RWPE1 (cell line): ENCODE measurements at places on chromosomes 16 and 17.

DNA sequence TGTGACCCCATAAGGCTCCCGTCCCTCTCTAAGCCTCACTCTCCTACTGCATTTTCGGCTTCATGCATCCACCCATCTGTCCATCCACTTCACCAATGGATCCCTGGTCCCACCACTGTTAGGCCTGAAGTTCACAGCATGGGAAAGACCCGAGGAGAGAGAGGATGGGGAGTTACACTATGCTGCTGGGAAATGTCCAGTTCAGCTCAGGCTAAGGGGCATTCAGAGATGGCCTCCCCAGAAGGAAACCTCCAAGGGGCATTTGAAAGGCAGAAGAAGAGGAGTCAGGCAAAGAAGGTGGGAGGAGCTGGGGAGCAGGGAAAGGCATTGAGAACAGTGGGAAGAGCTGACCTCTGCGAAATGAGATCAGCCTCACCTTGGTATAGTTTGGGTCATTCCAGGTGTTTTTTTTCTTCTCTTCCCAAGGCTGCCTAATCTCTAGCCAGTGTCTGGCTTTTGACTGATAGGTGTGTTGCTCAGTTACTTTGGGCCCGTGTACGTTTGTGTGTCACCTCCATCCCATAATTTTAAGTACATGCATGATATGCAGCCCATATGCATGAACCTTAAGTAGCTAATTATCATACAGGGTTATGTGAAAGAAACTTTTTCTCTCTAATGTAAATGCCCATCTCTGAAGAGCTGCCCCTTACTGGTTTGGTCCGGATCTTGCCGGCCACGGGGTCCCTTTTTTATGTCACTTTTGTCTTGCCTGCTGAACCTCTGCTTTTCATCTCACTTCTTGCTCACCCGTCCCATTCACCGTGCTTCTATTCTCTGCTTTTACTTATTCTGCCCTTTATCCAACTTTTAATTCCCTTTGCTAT, 11.6 kb upstream of the DRC7 start:
- DNase-seq = no peak

GRCh38 chr16:81816793-81817210, 37.7 kb downstream of the PLCG2 start:
- DNase-seq = no peak

DNA sequence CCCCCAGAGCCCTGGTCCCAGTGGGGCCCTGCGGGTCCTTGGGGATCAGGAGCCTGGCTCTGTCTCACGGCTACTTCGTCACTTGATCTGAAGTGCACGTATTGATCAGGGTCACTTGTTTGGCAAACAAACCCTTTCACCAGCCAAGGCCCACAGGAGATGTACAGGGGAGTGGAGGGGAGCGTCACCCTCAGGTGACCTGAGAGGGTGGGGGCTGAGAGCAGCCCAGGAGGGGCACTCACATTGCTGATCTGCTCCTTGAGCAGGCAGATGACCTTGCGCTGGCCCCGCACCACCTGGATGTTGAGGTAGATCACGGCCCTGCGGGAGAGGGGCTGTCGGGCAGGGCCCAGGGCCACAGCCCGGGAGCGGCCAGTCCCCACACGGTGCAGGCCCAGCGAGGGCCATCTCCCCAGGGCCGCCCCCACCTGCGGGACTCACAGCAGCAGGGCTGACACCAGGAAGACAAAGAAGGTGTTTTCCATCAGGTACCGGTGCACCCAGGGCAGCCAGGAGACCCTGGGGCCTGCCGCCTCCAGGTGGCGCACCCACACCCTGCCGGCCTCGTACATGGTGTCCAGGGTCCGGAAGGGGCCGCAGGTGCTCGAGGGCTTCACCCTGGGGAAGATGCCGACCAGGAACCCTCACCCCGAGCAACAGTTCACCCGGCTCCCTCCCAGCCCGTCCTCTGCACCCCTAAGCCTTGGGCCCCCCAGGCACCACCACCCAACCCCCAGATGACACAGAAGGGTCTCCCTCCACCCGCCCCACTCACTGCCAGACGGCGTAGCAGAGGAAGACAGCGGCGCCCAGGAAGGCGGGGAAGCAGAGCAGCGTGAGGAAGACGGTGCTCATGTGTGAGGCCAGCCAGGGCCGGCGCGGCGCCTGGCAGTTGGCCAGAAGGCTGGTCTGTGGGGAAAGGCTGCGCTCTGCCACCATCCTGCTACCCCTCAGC, 11.3 kb downstream of the TMC6 start:
- DNase-seq = no peak

GRCh38 chr17:81564778-81565177, 12.6 kb upstream of the FAAP100 start:
- no peak for DNase-seq

GRCh38 chr16:49340466-49340865, 33.1 kb upstream of the C16orf78 start:
- no peak for DNase-seq

- DNase-seq = no peak
These were observed 87.8 kb upstream of the CDH5 start for GRCh38 chr16:66278604-66279262.

DNA sequence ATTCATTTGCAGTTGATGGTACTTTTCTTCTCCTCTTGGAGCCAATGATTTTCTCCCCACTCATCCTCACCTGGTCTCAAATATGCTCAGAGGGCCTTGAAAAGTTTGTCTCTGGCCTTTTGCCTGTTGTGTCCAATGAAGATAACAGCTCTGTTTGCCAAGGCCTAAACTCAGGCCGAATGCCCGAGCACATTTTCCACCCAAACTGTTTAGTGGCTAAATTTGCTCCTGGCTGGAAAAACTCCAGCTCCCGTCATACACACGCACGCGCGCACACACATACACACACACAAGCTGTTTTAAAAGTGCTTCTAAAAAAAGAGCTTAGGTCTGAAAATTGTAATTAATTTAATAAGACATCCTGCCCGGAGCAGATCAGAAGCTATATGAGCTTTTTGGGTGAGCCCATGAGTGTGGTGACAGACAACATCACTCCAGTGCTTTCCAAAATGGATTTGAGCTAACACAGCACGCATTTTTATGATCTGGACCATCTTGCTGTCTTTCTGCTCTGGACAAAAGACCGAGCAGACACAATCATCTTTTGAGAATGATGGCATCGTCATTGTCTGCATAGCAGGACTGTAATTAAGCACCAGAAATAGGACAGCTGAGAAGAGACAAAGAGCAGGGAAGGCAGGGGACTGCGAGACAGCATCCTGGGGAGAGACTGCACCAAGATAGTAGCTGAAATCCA, 48.9 kb downstream of the IRX6 start:
- no peak for DNase-seq

DNA sequence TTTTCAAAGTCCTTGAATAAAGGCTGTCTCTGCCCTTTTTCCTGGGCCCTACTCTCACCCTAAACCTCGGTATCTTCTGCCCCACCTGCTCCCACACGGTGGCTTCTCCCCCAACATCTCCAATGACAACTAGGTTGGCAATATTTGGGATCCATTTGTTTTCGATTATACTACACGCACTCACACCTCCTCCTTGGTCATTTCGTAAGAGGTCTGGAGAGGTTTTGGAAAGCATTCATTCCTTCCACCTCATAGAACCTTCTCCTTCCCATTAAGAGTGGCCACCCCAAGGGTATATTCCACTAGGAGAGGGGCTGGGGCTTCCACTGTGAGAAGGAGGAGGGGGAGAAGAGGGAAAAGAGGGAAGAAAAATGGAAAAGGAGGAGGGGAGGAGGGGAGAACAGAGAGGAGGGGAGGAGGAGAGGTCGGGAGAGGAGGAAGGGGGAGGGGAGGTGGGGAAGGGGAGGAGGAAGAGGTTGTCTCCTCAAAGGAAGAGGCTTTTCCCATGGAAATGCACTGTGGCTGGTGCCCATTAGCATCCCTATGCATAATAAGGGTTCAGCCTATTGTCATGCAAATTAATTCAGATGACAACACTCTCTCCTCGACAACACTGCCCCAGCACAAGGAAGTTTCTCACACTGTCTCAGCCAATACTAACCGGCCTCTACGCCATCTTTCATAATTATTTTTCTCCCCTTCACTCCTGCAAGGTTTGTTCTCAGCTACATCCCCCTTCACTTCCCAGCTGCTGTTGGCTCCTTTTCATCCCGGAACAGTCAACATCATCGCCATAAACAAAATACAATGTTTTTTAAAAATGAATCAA, 30.0 kb downstream of the SOX9 start:
- no peak for DNase-seq

- DNase-seq = no peak
These were observed 35.1 kb upstream of the MGAT5B start for GRCh38 chr17:76833034-76833644.

GRCh38 chr17:78444392-78444791, 65.9 kb downstream of the PGS1 start:
- no peak for DNase-seq

DNA sequence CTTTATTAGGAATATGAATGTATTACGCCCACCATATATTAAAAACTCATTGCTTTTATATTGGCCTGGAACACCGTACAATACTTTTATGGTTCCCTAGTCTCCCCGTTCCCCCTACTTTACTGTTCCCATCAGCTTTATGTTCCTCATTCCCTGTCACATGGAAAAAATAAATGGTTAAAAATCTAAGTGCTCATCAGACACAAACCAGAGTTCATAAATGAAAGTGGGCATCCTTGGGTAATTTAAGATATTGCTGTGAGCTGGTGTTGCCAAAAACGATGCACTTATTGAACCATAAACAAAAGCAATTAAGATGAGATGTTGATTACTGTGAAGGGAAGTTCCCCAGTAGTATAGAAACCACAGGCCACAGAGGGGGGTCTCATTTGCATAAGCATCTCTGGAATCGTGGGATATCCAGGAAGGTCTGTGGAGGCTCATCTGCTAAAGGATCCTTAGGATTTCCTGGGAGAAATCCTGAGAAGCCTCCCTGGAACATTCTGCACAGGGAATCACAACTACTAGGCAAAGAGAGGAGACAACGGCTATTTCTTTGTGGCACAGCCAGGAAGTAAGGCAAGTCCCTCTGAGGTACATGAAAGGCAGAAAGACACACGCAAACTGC, 591.4 kb upstream of the CDH11 start:
- DNase-seq = no peak

DNA sequence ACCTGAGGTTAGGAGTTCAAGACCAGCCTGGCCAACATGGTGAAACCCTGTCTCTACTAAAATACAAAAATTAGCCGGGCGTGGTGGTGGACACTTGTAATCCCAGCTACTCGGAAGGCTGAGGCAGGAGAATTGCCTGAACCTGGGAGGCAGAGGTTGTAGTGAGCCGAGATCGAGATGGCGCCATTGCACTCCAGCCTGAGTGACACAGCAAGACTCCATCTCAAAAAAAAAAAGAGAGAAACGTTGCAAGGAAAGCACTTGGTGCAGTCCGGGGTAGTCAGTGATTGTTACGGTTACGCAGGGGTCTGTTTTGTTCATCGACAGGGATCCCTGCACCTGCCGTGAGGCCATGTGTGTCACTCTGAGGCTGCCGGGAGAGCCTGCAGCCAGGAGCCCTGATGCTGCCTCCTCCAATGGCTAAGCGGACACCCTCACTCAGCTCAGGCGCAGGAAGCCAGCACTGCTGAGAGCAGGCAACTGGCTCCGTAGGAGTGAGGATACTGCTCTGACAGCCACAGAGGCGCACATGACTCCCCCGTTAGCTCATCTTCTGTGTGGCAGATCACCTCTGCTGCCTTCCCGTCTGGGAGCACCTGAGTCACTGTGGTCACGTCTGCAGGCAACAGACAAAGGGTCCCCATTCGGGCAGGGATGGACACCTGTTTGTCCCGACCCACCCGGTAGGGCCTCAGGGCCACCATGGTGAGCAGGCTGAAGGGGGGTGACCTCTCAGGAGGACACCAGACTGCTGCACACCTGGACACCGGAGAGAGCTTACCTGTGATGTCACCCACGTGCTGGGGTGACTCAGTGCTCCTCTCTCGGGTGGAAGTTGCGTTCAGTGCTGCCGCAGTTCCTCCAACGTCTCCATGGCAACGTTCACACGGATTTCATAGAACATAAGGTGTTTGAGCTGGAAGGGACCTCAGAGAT, 5.2 kb upstream of the RAB26 start:
- no peak for DNase-seq

- DNase-seq = no peak
These were observed 10.9 kb downstream of the HDAC5 start for GRCh38 chr17:44112284-44113280.

DNA sequence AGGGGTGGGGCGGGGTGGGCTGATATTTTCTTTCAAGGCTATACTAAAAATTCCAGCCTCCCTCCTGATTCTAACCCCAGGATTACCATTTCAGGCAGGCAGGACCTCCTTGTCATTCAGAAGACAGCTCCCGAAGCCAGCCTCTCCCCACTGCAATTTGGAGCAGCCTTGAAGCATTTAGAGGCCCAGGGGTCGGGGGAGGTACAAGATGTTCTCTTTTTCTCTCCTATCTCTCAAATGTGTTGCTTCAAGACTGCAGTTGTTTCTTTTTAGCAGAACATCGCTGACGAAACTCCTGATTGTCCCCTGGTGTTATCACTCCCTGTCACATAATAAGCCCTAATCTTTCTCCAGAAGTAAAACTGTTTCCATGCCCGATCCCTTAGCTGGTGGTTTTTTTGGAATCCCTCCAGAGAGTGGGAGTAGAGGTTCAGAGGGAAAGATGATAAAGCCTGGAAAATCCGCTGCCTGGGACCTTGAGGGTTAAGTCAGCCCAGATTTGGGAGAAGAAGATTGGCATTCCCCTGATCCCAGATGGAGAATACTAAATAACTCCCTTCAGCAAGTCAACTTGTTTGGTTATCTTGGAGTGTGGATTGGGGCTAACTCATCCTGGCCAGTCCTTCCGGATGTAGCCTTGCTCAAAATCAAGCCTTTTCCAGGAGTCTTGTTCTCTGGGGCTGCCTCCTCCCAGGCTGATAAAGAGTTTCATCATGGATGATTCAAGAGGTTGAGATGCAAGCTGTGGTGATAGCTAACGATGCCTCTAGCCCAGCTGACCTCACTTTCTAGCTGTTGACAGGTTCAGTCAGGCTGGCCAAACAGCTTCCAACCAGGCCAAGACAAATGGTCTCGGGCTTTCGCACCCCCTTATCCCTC, 71.3 kb downstream of the SOX9 start:
- peak; percentile 20 for DNase-seq

GRCh38 chr16:53966821-53967571, 263.0 kb downstream of the FTO start:
- DNase-seq = no peak

DNA sequence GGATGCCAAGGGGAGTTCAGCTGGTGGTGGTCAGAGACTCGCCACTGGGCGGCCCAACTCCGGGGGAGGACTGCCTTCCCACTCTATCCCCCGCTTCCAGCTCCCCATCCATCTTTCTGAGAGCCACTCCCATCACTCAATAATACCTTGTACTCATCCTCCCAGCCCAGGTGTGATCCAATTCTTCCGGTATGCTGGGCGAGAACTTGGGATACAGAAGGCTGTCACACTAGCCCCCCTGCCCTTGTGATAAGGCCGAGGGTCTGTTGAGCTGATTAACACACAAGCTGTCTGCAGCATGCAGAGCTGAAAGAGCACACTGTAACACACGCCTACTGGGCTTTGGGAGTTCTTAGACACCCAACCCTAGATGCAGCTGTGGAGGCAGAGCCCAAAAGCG, 460.4 kb upstream of the EEF2KMT start:
- DNase-seq = no peak

- no peak for DNase-seq
These were observed 2447.0 kb downstream of the TP53TG3F start for GRCh38 chr16:35906440-35906839.

- no peak for DNase-seq
These were observed 11.9 kb downstream of the PER1 start for GRCh38 chr17:8140065-8141029.
